ENCODE measurements at places on chromosomes 1 and 21. TPM values are rescaled to one million over a fixed set of nuclear protein-coding genes. Genes with fewer than 3 reads are reported as not detected.

The MNDA gene
- not detected for polyA plus RNA-seq

The LDLRAD1 gene
- 0.13 TPM for polyA plus RNA-seq

The GPR25 gene
- polyA plus RNA-seq = not detected

The CRNN gene
- not detected for polyA plus RNA-seq

The PWP2 gene
- 0.36 TPM for polyA plus RNA-seq

The ANKRD65 gene
- 7.3 TPM for polyA plus RNA-seq

The OR2L5 gene
- polyA plus RNA-seq = not detected

The KLHL12 gene
- polyA plus RNA-seq = 12.7 TPM

The C8A gene
- polyA plus RNA-seq = 6.1 TPM

The PANK4 gene
- polyA plus RNA-seq = 21.3 TPM

The STMN1 gene
- polyA plus RNA-seq = 395 TPM

The SLAMF9 gene
- not detected for polyA plus RNA-seq

Data from hepatocyte (in vitro differentiated cells).